ENCODE measurements at places on chromosomes 2 and 18.

- DNase-seq: no peak
These were observed 39.5 kb downstream of the CYP26B1 start for GRCh38 chr2:72108121-72108520.

DNA sequence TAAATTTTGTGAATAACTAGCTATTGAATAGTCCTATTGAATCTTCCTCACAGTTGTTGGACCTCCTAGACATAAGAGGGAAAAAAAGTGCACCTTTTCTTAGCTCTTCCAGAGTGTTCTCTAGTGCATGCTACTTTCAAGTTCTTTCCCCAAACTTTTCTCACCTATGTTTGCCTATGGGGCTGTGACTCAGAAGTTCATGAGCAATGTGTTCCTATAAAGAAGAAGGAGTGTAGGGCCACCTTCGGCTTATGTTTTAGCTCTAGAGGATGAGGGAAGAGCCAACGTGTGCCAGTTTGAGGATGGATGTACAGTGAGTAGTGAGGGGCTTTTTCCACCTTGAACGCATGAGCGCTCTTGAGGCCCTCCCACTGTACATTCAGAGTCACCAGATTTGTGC lies 27.0 kb upstream of the HNMT start:
- no peak for DNase-seq

DNA sequence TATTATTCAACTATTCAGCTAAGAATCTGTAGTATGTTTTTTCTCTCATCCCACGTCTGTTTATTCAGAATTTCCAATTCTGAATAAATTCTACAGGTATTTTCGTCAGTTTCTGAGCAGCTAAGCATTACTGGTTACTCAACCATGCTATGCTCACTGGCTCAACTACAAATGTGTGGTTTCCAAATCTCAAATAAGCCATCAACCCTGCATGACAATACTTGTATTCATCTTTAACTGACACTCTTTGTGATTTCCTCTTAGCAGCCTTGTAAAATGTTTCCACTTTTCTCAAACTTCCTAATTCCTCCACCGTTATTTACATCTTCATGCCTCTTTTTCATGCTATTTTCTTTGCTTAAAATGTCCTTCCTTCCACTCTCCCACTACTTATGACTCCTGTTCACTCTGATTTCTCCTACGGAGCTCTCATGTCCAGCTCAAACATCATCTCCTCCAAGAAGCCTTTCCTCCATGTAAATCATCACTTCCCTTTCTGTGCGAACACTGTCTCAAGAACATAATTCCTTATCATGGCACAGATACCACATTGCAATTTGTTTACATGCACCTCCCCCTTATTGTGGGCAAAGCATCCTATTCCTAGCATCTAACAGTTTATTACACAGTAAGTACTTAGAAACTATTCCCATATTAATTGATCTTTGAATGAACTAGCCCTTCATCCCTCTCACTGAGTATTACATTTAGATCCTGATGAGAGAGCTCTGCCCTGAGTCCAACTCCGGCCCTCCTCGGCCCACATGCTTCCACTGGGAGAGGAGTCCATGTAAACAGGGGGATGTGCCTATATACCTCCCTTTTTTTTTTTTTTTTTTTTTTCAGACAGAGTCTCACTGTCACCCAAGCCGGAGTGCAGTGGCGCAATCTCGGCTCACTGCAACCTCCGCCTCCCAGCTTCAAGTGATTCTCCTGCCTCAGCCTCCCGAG lies 10.5 kb downstream of the CCDC88A start:
- no peak for DNase-seq

DNA sequence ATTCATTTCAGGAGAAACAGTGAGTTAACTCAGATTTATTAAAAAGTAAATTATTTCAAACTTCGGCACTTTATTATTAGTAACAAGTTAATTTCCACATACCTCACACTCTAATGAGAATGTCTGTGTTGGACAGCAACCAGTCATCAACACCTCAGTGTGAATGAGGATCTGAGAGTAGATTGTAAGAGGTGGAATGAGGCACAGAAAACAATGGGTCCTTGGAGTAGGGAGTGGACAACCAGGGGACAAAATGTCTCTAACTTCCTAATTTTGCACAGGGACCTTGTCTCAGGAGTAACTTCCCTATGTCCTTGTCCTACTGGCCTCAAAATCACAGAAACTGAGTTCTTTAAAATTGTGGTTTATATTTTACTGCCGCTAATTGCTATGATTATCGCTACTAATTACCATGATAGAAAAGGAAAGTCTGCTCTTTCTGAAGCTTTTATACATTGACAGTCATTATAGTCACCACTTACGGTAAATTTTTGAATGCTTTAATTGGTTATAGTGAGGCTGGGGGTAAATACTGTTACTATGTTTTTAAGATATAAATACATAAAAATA lies 82.2 kb upstream of the LRPPRC start:
- no peak for DNase-seq

- DNase-seq: no peak
These were observed 195.9 kb upstream of the CYRIA start for GRCh38 chr2:16861530-16861929.

DNA sequence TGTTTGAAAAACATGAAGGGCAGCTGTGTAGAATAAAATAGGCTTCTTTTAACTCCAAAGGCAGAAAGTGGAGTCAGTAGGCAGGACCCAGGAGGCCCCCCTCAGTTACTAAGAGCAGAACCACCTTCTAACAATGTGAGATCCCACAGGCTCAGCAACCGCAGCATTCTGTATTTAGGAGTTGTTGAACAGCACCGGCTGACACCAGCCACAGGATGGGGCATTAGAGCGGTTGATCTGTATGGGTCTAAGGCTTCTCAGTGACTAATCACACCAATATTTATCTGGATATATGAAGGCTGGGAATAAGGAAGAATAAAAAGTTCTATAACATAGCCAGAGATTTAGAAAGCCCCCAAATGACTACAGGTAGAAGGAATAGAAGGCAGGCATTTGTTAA lies 51.7 kb downstream of the MYO5B start:
- DNase-seq: no peak
